ENCODE measurements at places on chromosomes 1 and 21.

GRCh38 chr1:29586991-29587745 is 350.8 kb downstream of the PTPRU start:
- DNase-seq: no peak

GRCh38 chr1:15610167-15610566 is 7.1 kb upstream of the DDI2 start:
- no peak for DNase-seq

- DNase-seq: no peak
These were observed 69.4 kb downstream of the CHRM3 start for GRCh38 chr1:239455743-239456142.

- DNase-seq: no peak
These were observed 69.2 kb upstream of the WLS start for GRCh38 chr1:68301471-68302001.

- no peak for DNase-seq
These were observed 61.4 kb downstream of the MEF2D start for GRCh38 chr1:156439036-156439776.

- no peak for DNase-seq
These were observed 234.9 kb downstream of the RHOU start for GRCh38 chr1:228969953-228970800.

GRCh38 chr1:68049941-68050878 is at the start of gene DIRAS3:
Gene DIRAS3 (minus strand): TSS chr1:68050627. CDS start chr1:68047297, 3,330 bp downstream.
- no peak for DNase-seq

- no peak for DNase-seq
These were observed 430 bp downstream of the BTG2 start for GRCh38 chr1:203305809-203306088.

DNA sequence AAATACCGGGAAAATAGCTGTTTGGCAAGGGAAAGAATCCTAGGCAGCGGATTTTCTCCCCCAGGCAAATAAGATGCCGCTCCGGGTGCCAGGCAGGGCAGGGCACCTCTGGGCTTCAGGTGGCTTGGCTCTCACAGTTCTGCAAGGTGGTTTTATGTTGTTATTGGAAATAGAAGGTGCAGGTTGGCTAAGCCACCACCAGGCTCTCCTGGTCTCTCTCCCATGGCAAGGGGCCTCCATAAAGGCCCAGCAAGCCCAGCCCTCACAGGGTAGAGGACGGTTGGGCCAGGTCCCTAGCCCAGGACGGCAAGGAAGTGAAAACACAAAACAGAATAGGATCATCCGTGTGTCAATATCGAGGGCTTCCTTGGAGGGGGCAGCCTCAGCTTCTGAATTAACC is 37.6 kb upstream of the GPR153 start:
- DNase-seq: no peak

DNA sequence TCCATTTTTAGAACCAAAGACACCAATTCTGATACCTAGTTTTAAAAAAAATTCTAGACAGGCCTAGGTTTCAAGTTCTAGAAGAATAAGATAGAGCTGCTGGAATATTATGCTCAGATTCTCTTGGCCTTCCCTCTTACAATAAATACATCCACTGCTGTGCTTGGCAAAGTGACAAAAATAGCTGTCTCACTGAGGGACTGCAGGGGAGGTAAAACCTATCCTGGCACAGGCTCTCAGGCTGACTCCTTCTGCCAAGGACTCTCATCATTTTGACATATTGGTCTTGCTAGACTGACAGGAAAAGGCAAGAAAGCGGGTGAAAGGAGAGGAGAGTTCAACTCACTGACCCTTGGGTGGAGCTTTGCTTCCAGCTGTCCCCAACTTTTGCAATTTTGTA is 197.0 kb upstream of the LHX8 start:
- DNase-seq: no peak

- DNase-seq: no peak
These were observed 1.9 kb downstream of the PSMG1 start for GRCh38 chr21:39181205-39181818.

- no peak for DNase-seq
These were observed 165.3 kb downstream of the GALNT2 start for GRCh38 chr1:230232371-230232771.

GRCh38 chr1:38394303-38394702 is 347.7 kb upstream of the POU3F1 start:
- no peak for DNase-seq

- DNase-seq: no peak
These were observed 226.6 kb downstream of the TM2D1 start for GRCh38 chr1:61498342-61498741.

DNA sequence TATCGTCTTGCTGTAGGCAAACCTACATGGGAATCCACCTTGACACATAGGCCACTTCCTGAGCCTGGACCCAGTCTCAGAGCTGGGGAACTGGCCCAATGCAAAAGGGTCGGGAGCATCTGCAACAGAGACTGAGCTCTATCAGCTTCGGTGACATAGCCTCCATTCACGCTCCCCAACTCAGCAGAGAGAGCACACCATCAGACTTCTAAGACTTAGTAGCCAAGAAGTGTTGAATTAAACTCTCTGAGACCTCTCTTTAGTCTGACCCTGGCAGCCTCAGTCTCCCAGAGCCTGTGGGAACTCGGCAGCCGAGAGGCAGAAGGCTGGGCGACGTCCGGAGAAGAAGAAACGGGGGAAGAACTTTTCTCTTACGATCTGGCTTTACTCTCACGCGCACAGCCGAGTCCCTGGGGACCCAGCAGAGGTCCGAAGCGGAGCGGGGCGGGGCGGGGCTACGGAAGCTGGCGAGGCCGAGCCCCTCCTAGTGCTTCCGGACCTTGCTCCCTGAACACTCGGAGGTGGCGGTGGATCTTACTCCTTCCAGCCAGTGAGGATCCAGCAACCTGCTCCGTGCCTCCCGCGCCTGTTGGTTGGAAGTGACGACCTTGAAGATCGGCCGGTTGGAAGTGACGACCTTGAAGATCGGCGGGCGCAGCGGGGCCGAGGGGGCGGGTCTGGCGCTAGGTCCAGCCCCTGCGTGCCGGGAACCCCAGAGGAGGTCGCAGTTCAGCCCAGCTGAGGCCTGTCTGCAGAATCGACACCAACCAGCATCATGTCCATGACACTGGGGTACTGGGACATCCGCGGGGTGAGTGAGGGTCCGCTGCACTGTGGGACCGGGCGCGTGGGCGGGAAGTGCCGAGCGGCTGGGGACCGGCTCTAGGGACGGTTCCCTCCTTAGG is at the start of gene GSTM4:
Gene GSTM4, plus strand, starts transcription at position 485 of the 905 bp plus-strand sequence. Its CDS starts 291 bp downstream, at position 776.
- no peak for DNase-seq

DNA sequence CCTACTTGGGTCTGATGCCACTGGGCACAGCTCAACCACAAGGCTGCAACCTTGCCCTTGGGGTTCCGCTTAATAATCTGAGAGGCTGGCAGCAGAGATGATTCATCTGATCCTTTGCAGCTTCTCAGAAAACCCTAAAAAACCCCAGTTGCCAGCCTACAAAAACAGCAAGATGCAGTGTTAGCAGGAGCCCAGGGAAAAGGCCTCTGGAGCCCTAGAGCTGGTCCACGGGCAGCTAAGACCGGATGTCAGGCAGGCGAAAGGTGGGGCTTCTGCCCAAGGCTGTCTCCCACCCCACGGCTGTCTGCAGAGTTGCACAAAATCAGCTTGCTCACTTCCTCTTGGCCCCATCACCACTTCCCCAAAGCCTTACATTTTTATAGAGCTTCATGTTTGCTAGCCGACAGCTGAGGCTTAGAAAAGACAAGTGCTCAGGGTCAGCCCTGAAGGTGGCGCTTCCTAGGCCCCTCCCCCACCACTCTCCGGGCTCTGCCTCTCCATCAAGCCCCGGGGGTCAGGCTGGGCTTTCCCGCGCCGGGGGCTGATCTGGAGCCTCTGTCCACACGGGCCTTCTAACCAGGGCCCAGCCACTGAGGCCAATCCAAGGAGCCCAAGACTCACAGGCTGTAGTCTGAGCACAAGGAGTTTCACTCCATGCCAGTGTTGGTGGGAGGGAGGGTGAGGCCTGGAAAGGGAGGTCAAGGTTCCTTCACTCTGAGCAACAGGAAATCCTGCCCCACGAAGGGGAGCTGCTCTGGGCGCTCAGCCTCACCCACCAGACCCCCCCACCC is 4.2 kb upstream of the ADORA3 start:
- no peak for DNase-seq

DNA sequence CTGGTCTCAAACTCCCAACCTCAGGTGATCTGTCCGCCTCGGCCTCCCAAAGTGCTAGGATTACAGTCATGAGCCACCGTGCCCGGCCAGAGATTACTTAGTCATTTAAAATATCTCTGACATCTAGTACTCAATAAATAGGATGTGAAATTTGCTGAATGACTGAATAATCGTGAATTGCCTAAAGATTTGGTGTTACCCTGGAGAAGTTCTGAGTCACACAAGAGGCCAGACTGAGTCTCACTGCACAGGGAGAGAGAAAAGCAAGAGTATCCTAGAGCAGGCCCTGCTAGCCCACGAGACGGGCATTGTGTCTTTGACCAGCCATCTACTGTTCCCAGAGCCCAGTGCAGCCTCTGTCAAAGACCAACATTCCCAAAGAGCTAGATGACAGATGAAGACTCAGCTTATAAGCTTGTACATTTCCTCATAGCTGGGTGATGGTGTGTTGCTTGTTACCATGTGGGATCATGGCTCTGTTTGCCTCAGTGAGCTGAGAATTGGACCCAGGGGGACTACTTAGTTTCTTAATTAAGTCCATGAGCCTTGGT is 5.6 kb upstream of the EIF4G3 start:
- peak; percentile 54 for DNase-seq

DNA sequence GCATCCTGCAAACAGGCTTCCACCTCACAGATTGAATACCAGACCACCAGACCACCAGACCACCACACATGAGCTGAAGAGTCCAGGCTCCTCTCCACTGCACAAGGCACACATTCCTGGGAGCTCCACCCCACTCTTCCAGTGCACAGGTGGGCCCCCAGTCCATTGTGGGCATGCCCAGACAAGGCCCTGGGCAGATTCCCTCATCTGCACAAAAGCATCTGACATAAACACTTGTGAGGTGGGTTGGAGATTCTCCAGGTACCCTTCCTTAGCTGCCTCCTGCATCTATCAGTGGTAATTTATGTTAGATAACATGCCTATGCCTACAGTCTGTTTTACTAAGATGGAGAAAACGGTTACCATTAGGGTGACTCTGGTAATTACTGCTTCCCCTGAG is 11.6 kb upstream of the CTBS start:
- no peak for DNase-seq

GRCh38 chr1:198647055-198647454 is 8.2 kb downstream of the PTPRC start:
- no peak for DNase-seq

GRCh38 chr1:166133857-166134256 is 32.9 kb downstream of the FAM78B start:
- no peak for DNase-seq
